ENCODE measurements at places on chromosomes 4 and X. TPM values are rescaled to one million over a fixed set of nuclear protein-coding genes. Genes with fewer than 3 reads are reported as not detected.

- no peak for DNase-seq
These were observed 3.1 kb upstream of the FBXL5 start for GRCh38 chr4:15658136-15658770.

DNA sequence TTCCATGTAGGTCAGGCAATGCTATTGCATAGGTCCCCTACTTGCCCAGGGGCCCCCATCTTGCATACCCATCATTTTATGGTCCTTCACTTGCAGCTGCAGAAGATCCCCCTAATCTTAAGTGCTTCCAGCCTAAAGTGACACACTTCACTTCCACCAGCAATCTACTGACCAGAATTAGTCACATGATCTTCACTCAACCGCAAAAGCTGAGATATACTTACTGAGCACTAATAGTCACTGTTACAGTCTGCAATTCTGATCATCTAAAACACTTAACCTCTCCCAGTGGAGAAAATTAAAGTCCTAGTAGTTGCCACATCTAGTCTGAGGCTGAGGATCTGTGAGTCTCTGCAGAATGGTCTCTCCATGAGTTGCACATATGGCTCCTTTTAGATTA is 82.1 kb downstream of the AREG start:
- no peak for DNase-seq

- peak; percentile 31 for DNase-seq
These were observed 108.3 kb upstream of the RPS6KA3 start for GRCh38 chrX:20374900-20375438.

DNA sequence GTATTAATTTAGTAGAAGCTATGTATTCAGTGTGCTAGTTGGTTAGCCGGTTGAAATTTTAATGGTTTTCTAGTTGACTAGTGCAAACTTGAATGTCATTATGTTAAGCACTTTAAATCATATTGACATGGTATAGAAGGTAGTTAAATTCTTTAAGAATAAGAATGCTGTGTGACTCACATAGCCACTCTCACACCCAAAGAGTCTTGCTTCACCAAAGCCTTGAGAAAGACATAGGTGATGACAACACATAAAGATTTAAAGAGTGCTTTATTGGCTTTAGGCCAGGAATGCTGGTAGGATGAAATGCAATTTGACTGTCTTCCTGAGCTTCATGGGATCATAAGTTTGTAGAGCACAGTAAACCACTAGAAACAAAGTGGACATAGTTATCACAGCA is 85.3 kb downstream of the DCAF8L2 start:
- no peak for DNase-seq

GRCh38 chrX:46791927-46792809 is 33.2 kb upstream of the SLC9A7 start:
- no peak for DNase-seq

DNA sequence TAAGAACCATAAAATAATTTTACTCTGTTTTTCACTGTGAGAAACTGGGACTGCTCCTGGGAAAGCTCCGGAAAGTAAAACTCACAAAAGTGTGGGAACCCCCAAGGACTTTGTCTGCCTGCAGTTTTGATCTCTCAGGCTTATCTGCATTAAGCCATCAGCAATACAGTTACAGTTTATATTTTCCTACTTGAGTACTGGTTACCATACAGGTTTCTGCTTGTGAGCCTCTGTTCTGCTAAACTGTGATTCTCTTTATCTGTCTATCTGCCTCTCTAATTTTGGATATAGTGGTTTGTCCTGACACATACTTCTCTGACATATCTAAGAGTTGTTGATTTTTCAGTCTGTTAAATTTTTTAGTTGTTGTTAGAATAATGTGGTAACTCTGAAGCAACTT is 11.6 kb downstream of the PABPC4L start:
- no peak for DNase-seq

DNA sequence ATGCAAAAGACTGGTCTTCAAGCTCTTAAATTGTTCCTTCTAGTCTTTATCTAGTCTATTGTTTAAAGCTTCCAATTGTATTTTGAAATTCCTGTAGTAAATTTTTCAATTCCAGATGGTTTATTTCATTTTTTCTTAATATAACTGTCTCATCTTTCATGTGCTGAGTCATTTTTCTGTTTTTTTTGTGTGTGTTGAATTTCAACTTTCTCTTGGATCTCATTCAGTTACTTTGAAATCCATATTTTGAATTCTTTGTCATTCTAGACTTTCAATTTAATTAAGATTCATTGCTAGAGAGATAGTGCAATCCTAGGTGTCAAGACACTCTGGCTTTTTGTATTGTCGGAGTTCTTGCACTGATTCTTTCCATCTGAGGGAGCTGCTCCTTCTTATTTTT is 128.0 kb upstream of the PRKG2 start:
- DNase-seq, result no peak

DNA sequence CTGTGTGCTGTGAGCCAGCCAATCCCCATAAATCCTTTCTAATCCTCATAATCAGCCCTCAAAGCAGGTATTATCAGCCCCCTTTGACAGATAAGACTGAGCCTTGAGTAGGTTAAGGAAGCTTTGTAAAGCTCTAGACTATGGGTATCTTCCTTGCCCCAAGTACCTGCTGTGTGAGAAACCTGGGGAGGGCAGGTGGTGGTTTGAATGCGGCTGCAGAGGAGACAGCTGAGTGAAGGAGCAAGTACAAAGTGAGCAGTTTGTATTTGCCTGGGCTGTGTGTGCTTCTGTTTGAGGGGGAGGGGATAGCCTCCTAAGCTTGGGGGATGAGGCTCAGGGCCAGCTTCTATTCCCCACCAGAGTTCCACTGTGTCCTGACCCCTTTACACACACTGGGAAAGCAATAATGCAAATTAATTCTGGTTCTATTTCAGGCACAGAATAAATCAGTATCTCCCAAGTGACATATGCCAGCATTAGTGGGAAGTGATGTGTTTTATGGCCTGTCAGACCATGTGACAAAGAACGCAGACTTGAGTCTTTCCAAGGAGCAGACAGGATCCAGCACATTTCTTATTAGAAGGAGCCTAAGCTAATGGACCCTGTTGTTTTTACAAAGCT is 63.5 kb downstream of the EVC start:
- DNase-seq, result no peak

- DNase-seq, result no peak
These were observed 208.7 kb downstream of the CHIC2 start for GRCh38 chr4:53855581-53856250.

- no peak for DNase-seq
These were observed 81.6 kb downstream of the MTMR8 start for GRCh38 chrX:64313624-64314023.

GRCh38 chr4:23388699-23389395 is 501.0 kb downstream of the PPARGC1A start:
- DNase-seq, result no peak

GRCh38 chr4:152462047-152462446 is 73.8 kb downstream of the FBXW7 start:
- DNase-seq, result no peak

DNA sequence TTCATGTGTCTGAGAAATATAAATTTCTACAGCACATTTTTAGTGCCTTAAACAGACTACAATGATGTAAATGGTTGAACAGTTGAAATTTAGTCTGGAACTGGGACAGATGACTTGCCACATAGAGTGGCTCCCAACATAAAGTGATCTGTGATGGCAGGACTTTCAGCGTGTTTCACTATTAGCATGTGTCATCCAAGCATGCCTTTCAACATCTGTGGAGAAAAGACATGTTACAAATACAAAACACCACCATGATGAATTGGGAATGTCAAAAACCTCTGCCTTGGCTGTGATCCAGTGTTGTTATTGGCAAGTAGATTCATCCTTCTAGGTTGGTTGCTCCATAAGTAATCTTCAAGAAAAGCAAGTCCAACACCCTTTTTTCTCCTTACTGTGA is 348.7 kb downstream of the MAPK10 start:
- DNase-seq, result no peak

DNA sequence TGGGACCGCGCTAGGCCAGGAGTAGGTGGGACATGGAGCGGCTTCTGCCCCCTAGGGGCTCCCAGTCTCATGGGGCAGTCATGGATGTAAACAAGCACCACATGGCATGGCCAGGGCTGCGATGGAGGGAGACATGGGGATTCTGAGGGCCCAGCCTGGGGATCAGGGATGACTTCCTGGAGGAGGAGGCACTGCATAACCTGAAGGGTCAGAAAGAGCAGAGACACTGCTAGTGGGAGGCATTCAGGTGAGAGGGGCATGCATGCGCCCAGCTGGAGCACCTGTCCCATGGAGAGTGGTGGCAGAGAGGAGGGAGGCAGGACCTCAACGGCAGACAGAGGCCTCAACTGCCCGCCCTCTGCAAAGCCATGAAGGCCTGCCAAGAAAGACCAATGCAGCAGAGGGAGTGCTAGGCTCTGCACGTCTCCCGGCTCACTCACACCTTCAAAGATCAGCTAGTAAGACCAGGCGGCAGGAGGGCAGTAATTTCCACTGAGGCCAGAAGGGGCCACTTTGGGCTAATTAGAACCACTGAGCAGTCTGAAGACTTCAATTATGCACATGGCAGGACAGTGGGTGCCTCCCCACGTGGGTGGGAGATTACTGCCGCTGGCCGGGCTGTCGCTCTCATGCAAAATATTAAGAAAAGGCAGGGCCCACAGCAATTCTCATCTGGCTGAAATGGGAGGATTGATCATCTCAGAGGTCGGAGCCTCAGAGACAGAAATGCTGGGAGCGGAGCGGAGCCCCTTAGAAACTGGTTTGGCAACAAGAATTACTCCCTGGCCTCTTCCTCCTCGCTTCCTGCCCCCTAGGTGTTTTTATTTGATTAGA is 69.6 kb downstream of the PPP2R2C start:
- no peak for DNase-seq

GRCh38 chr4:144645102-144645630 is 790 bp upstream of the HHIP start:
- no peak for DNase-seq

GRCh38 chr4:145843639-145844038 is 95.0 kb downstream of the ZNF827 start:
- no peak for DNase-seq

DNA sequence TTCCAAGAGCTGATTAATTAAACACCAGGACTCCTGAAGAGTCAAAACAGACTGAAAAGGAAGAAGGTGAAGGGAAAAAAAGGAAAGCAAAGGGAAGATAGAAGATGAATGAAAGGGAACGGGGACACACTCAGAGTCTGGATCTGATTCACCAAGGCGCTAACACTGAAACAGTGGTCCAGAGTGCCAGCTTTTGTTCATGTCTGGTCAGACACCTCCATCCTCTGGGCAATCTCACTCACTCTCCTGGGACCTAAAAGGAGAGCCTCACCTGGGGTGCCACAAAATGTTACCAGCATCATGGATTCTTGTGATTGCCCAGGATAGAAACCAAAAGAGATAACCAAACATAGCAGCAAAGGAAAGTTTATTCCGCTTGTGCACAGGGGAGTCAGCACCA is 120.3 kb upstream of the AFF2 start:
- no peak for DNase-seq

DNA sequence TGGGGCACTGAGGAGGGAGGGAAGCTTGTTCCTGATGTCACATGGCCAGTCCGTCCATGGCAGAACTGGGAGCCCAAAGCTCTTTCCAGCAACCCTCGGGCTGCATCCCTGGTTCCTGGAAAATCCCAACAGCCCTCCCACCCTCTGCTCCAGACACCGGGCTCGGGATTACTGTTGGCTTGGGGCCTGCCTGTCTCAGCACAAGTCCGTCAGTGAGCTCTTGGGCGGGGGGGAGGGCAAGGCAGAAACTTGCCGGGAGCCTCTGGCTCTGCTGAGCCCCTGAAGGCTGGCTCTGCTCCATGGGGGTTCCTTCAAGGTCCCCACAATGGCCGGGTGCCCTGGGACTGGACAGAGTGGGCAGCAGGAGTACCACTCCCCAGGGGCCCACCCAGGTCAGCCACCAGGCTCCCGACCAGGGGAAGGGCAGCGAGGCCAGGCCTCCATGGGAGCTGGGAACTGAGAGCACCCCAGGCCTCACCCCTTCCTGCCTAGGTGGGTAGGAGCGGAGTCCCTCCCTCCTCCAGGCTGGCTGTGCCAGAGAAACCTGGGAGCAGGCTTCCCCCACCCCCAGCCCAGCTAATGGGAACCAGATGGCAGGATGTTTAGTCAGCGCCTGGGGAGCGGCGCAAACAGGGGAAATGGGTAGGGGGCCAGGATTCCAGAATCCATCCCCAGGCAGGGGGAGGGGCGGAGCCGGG is 6.4 kb upstream of the HAUS7 start:
- peak; percentile 70 for DNase-seq

DNA sequence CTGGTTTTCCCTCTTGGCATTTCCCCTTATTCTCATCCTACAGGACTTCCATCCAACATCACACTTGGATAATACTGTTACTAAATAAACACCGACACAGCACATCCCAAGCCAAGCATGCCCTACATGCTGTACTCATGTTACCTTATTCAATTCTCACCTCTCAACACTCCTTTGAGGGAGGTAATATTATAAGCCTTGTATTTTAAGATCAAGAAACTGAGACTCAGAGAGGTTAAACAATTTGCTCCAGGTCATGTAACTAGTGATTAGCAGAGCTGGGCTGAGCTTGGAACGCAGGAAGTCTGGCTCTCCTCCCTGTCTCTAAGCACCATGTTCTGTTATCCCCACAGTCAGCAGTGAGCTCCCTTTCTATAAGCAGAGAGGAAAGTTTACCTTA is 333.6 kb upstream of the IGFBP7 start:
- no peak for DNase-seq

GRCh38 chr4:8647626-8648025 is 55.1 kb downstream of the CPZ start:
- DNase-seq, result peak; percentile 14

GRCh38 chrX:1239681-1240142 is 27.3 kb upstream of the CRLF2 start:
- peak; percentile 62 for DNase-seq

GRCh38 chr4:6349896-6350603 is 80.4 kb downstream of the WFS1 start:
- DNase-seq, result no peak

Gene ARHGAP6
- 2.5 TPM for total RNA-seq

Gene MAML3
- total RNA-seq, result 5.9 TPM

Gene SATL1
- not detected for total RNA-seq

Gene ADH5
- total RNA-seq, result 224 TPM

Gene KLF8
- total RNA-seq, result 3.1 TPM

Gene PHEX
- not detected for total RNA-seq

Gene AMTN
- not detected for total RNA-seq

Gene CPLX1
- total RNA-seq, result 4.0 TPM

Gene ADH7
- not detected for total RNA-seq

Gene NUP62CL
- total RNA-seq, result 2.9 TPM

Gene NDNF
- 8.2 TPM for total RNA-seq

Gene TIGD4
- total RNA-seq, result 0.21 TPM

Gene ANXA3
- total RNA-seq, result 35.4 TPM

Gene COQ2
- total RNA-seq, result 26.3 TPM

Gene ESX1
- total RNA-seq, result not detected

Gene PPP4R3C
- total RNA-seq, result not detected
